ENCODE measurements at places on chromosomes 7 and 10. TPM values are rescaled to one million over a fixed set of nuclear protein-coding genes. Genes with fewer than 3 reads are reported as not detected.

Gene HIP1
- total RNA-seq, result 3.7 TPM

Gene MKX
- 0.08 TPM for total RNA-seq

Gene JAKMIP3
- 0.08 TPM for total RNA-seq

Gene LIPJ
- total RNA-seq, result not detected

Gene ATOH7
- total RNA-seq, result not detected

All from smooth muscle cell of the coronary artery (primary cell).